ENCODE measurements at places on chromosomes 13 and 19.

DNA sequence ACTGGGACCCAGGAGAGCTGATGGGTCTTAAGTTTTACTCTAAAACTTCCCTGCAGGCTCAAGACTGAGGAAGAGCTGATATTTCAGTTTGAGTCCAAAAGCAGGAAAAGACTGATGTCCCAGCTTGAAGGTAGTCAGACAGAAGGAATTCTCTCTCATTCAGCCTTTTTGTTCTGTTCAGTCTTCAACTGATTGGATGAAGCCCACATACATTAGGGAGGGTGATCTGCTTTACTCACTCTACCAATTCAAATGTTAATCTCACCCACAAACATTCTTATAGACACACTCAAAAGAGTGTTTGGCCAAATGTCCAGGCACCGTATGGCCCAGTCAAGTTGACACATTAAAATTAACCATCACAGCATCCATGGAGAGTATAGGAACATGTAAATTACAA lies 173.5 kb downstream of the KCNRG start:
- DNase-seq: no peak

DNA sequence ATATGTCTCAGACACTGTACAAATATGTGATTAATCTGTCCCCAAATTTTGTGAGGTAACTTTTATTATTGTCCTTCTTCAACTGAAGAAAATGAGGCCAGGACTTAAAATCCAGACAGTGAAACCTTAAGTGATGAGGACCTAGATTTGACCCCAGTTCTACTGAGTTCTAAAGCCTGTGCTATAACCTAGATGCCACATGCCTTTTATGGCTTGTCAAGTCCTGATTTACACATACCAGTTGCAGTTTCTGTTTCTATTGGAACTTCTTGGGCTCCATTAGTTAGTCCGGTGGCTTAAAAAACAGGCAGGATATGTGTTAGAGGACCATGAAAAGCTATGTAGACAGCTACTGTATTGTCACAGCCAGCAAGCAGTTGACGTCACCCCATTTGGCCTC lies 436.5 kb upstream of the KLHL1 start:
- no peak for DNase-seq

GRCh38 chr13:85255978-85256377 lies 543.2 kb downstream of the SLITRK6 start:
- DNase-seq: no peak

GRCh38 chr13:44068737-44069136 lies 189.0 kb downstream of the LACC1 start:
- no peak for DNase-seq

DNA sequence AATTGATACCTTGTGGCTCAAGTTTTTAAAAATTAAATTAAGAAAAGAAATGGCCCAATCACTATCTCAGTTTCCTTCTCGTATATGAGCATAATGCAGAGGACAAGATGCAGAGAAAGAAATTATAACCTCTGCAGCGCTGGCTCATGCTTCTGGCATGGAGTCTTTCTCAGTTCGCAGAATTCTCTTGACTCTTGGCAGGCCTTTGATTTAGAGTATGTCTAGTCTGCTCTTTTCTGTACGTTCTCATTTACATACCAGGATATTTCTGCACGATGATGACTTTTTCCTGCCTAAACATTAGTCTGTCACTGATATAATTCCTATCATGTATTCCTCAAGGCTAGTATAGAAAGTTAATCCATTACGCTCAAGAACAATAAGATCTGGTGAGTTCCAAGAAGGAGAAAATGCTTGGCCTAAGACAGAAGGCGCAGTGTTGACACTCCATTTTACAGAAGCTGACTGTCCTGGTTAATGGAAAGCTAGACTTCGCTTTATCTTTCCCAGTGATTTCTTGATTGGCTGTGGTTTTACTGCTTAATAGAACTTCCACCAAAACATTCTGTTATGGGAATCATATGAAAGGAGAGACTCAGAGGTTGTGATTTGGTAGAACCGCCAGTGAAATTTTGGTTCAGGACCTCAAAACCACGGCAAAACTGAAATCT lies 1.7 kb upstream of the SMAD9 start:
- no peak for DNase-seq

DNA sequence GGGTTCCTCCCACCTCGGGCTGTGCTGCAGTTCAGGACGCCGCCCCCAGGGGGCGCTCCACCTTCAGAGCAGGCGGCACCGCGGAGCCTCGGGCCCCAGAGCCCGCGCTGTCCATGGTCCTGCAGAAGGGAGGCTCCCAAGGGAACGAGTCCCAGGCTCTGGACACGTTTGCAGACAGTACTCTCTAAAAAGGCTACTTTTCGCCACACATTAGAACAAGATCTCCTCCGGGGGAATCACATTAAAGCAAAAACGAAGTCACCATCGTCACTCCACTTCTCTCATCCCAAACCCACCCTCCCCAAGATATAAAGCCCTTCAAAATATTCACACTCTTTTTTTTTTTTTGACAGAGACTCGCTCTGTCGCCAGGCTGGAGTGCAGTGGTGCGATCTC lies 4.6 kb upstream of the SIGLEC10 start:
- DNase-seq: no peak

DNA sequence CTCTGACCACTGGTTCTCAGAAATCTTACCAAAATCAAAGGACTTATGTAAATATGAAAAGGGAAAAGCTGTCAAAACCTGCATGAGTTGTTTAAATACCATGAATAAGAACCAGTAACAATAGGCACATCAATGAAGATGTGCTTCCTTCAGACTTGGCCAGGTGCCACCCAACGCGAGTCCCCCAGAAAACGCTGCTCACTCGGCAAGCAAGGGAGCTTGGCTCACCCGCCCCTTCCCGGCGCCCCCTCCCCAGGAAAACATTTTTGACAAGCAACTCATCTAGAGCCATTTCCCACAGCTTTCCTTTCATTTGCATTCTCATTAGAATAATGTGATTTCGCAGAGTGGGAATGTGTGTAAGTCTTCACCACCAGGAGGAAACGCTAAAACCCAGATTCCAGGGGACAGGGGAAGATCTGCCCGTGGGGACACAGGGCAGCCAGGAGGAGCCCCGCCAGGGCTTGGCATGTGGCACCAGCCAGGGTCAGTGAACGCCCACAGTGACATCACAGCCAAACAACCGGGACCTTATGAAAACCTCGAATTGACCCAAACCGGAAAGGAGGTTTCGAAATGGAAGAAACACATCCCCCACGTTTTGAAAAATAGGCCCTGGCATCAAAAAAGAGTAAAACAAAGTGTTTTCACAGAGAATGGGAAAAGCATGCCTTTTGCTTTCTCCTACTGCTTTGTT lies 366.2 kb upstream of the TSHZ3 start:
- no peak for DNase-seq

DNA sequence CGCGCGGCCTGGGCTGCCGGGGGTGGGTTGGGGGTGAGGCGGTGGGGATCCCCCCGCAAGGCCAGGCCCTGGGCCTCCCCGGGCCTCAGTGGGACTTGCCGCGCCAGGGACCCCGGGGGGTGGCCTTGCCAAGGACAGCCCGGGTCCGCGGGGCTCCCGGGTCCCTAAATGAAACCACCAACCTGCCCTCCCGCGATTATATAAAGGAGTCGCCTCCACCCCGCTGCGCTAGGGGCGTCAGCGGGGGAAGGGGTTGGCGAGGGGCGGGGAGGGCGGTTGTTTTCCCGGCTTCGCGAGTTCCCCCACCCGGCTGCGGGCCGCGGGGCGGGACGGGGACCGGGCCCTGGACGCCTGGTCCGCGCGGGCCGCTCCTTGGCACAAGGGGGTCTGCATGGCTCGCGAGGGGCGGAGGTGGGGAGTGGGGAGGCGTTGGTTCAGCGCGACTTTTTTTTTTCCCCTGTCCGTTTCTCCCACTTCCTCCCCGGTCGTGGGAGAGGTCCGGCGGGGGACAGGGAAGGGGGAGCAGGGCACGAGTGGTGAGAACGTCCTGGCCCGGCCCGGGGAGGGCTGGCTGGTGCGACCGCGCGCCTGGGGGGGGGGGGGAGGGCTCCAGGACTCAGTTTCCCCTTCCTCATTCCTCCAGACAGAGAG lies 822 bp upstream of the ZBTB7A start:
- no peak for DNase-seq

GRCh38 chr19:49907745-49908446 lies 11.2 kb upstream of the IL4I1 start:
- no peak for DNase-seq

DNA sequence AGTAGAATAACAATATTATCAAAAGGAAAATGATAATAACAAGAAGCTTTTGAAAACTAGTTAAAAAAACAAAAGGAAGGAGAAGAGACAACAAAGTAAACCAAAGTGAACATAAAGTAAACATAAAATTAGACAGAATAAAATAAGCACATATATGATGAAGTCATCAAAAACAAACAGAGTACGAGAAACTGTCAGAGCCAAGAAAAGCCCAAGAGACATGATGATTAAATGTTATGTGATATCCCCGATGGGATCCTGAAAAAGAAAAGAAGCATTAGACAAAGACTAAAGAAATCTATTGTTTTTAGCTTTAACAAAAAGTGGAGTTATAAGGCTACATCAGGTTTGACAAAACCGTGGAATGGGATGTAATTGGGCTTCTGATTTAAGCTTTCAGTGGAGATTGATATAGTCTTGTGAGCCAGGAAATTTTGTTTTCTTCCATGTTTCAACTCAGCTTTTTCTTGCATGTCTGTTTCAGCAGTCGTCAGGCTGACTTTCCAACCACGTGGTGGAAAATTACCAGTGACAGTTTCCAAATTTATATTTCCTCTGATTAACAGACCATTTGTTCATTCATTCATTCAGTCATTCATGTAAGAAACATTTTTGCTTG lies 64.9 kb downstream of the KL start:
- DNase-seq: peak; percentile 33

DNA sequence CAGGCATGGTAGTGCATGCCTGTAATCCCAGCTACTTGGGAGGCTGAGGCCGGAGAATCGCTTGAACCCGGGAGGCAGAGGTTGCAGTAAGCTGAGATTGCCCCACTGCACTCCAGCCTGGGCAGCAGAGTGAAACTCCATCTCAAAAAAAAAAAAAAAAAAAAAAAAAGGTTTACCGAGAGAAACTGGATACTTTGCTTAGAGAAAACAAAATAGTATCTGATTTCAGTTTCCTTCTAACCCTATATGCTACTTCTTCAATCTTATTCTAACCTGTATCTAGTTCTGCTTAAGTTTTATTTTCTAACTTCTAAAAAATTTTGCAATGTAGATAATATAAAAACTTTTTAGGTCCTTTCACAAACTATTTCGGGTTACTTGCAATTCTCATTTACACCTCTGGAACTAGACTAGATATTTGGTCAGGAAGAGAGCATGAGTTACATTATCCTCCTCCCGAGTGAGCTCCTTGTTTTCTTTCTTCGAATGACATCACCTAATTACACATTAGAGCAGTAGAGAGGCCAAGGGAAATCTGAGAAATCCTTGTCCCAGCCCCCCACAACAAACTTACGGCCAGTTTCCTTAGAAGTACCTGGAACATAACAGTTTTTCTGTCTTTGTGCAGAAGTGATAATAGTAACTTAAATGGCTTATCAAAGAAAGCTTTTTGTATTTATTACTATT lies 128.9 kb downstream of the B3GLCT start:
- DNase-seq: no peak

DNA sequence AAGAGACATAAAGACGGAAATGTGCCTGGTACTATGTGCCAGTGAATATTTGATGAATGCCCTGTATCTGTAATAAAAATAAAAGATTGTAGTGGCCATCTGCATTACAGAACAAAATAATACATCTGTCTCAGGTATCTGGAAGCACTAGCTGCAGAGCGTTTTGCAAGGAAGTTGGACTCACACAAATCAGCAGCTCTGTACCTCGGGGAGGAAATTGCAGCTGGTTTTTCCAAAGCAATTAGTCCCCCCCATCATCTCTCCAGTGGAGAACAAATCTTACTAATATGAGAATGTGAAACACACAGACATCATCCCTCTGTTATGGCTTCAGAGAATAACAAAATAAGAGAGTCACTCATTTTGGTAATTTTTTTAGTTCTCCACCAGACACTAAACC lies 245.3 kb downstream of the ITGBL1 start:
- DNase-seq: no peak

- DNase-seq: no peak
Measured at GRCh38 chr13:89565476-89566100, 1781.9 kb upstream of the MIR17HG start.

GRCh38 chr13:89832827-89833226 lies 1514.7 kb upstream of the MIR17HG start:
- DNase-seq: no peak

- no peak for DNase-seq
Measured at GRCh38 chr13:41682001-41682400, 224.7 kb downstream of the RGCC start.

GRCh38 chr19:39845172-39845571 lies 1.0 kb downstream of the FBL start:
- no peak for DNase-seq

DNA sequence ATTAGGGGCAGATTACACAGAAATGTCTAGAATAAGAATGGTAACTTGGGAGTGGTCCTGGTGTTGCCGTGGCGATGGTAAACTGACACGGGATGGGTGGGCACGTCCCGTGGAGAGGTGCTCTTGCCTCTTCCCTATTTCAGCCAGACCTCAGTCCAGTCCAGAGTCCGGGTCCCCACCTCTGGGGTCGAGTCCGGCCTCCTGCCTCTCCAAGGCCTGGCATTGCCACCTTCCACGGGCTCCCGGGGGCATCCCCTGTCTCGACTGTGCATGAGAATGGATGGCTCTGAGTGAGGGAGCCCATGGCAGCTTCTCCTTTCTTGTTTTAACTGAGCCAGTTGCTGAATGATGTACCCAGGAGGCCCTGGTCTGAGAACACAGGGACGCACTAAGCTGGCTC lies 142.3 kb downstream of the SOX1 start:
- DNase-seq: no peak

DNA sequence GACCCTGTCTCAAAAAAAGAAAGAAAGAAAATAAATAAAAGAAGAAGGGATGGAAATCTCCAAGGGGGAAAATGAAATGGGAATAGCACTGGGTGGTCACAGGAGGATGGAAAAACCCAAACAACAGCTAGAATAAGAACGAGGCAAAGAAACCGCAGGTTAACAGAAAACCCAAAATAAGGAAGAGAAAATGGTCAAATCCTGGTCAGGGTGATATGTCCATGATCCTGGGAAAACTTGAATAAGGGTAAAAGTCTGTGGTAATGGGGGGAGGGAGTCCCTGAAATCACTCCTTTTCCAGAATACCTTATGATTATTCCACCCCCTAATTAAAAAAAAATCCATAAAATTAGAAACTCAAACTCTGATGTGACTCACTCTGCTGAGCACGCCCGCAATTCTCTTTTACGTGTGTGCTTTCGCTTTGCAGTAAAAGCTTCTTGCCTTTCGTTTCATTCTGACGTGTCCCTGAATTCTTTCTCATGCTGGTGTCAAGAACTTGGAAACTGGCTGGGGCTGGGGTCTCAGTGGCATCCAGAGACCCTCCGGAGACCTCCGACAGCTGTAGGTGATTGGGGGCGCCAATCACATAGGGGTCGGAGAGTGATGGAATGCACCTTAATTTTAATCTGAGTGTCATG lies 4.3 kb upstream of the NAXD start:
- no peak for DNase-seq

- no peak for DNase-seq
Measured at GRCh38 chr13:112685896-112686295, 3.9 kb upstream of the ATP11A start.

DNA sequence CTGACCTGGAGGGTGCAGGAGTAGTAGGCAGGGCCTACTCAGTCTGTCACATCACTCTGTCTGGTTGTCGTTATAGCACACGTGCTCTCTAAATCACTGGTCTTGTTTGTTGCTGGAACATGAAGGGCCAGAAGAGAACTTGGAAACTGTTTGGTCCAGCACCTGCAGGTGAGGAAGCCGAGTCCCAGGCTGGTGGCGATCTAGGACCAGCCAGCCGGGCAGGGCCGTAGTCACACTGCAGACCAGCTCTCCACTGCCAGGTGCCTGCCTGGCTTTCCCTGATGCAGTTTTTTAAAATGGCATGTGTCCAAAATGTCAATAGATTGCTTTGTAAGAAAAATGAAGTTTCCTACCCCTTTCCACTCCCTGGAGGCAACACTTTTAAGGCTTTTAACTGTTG lies 53.7 kb downstream of the GGACT start:
- DNase-seq: no peak

All from NCI-H2171 (cell line).